Mammary epithelial cell (primary cell): ENCODE measurements at places on chromosomes 1 and 21. TPM values are rescaled to one million over a fixed set of nuclear protein-coding genes. Genes with fewer than 3 reads are reported as not detected.

- no peak for DNase-seq
These were observed 19.1 kb downstream of the ILDR2 start for GRCh38 chr1:166956057-166956850.

XCL1 gene
- not detected for total RNA-seq

DNA sequence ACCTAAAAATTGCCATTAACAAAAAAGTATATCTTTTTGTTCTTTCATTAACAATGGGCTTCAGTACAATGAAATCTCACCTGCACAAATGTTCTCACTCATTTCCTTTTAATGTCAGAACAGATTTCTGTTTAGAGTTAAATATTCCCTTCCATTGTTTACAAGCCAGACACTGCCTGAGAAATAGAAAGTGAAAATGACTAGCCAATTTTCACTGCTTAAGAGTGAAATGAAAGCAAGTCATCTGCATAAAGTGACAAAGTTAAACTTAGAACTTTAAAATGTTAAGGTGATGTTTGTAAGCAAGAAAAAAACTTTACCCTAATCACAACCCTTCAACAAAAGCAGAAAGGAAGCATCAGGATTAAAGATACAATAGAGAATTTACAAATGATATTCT is 27.5 kb downstream of the COA6 start:
- DNase-seq = no peak

GRCh38 chr1:67148516-67149178 is 13.9 kb upstream of the C1orf141 start:
- peak; percentile 50 for DNase-seq

GRCh38 chr1:6795203-6795602 is 9.9 kb downstream of the CAMTA1 start:
- DNase-seq = no peak
